OCI-M1 (cell line): ENCODE measurements at places on chromosomes 2 and 18.

GRCh38 chr2:111017034-111017622 lies 103.6 kb upstream of the BCL2L11 start:
- DNase-seq = no peak

DNA sequence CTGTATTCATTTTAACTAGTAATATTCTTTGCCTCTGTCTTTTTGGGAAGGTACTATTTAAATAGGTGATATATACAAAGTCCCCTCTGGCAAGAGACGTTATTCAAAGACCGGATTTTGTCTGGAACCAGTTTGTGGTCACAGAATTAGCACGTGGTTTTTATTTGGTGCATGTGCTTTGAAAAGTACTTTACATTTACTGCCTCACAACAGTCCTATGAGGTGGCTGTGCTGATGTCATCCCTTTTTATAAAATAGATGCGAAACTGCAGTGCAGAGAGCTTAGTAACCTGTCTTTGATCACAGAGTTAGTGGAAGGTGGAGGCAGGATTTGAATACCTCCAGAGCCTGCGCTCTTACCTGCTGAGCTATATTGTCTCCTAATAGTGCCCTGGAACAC lies 4.0 kb downstream of the LPIN1 start:
- no peak for DNase-seq

DNA sequence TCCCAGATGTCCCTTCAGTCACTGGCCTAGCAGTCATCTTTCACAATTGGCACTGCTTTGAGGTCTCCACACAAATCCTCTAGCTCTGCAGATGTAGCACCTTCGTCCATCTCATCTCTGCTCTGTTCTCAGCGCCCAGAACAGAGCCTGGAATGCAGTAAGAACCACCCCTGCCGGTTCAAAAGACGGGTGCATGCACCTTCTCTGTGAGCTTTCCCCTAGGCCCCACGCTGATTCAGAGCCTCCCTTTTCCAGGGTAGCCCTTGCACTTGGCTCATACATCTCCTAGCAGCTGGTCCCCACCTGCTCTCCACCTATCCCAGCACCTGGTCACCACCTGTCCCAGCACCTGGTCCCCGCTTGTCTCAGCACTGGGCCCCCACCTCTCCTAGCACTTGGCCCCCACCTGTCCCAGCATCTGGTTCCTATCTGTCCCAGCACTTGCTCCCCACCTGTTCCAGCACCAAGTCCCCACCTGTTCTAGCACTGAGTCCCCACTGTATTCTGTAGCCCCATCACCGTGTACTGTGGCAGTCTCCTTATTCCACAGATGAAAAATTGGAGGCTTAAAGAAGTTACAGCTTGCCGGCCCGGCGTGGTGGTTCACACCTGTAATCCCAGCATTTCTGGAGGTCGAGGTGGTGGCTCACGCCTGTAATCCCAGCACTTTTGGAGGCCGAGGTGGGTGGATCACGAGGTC lies 4.7 kb upstream of the KCNF1 start:
- DNase-seq = no peak

GRCh38 chr18:77141401-77142118 lies 9.0 kb upstream of the MBP start:
- DNase-seq = peak; percentile 5

DNA sequence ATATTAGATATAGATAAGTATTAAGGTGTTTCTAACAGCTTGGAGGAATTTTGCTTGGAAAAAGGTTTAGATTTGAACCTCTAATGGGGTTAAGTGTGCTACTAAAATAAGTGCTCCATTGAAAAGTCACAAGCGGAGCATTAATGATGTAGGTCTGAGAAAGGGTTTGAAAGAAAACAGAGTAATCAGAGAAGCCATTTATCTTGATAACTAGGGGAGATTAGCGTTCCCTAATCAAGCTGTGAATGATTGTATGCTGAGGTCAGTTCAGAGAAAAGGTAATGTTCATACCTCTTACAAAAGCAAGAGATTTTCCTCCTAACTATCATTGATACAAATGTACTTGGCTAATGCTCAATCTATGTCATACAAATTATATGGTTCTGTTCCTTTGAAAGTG lies 1.5 kb downstream of the ARHGAP25 start:
- no peak for DNase-seq

GRCh38 chr2:47568164-47568850 lies 165.4 kb downstream of the MSH2 start:
- DNase-seq = peak; percentile 17

DNA sequence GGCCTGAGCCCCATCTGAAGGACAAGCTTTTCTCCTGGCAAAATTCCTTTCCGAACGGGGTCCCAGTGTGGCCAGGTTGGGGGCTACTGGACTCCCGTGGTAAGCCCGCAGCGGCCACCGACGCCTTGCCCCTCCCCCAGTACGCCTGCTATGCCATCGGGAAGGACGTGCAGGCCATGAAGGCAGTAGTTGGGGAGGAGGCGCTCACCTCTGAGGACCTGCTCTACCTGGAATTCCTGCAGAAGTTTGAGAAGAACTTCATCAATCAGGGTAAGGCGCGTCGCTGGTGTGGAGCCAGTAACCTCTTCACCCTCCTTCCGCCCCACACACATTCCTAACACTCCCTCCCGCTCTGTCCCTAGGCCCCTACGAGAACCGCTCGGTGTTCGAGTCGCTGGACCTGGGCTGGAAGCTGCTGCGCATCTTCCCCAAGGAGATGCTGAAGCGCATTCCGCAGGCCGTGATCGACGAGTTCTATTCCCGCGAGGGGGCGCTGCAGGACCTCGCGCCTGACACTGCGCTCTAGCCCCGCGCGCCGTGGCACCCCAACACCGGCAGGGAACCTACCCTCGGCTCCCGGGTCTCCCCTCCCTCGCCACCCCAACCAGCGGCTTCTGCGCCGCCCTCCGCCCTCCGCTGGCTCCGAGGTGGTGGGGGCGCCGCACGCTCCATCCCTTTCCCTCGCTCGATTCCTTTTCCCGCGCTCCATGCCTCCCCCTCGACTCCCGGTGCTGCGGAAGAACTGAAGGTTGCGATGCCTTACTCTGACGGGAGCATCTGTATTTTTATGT lies 13.6 kb upstream of the ANKRD53 start:
- DNase-seq = peak; percentile 73

- no peak for DNase-seq
Measured at GRCh38 chr2:120476141-120476540, 130.2 kb downstream of the INHBB start.

GRCh38 chr2:228541789-228542188 lies 360.3 kb upstream of the SPHKAP start:
- DNase-seq = no peak

GRCh38 chr2:7020059-7020458 lies 102.8 kb downstream of the RNF144A start:
- no peak for DNase-seq

GRCh38 chr18:65227970-65228369 lies 522.8 kb upstream of the CDH7 start:
- peak; percentile 20 for DNase-seq

DNA sequence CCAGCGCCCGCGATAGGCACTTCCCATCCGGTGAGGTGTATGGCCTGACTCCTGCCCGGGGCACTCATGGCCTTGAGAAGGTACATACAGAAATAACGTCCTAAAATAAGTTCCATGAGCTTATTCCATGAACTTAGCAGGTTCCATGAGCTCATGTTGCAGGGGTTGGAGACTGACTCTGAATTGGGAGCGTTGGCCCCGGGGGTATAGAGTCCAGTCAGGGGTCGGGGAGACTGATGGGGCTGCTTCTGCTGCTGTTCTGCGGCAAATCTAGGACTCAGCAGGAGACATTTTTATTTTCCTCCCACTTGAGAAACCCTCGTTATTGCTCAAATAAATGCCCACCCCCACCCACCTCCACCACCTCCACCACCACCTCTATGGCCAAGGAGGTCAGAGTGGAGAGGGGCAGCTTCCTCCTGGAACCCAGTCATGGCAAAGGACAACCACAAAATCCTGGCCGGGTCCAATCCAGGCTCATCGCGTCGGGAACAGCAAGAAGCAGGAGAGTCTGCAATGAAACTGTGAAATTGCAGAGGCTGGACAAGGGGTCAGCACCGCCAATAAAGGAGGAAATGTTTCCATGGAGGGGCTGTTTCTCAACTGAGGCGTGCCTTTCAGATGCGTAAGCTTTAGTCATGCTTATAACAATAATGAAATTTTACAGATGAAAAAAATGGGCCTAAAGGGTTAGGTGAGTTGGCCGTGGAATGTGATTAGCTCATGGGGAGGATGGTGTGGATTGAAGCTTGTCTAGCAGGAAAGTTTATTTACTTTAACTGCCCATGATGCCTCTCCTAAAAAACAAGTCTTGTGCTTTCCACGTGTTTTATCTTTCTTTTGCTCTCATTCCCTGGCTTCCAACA lies 136.6 kb upstream of the ALKAL2 start:
- DNase-seq = no peak

DNA sequence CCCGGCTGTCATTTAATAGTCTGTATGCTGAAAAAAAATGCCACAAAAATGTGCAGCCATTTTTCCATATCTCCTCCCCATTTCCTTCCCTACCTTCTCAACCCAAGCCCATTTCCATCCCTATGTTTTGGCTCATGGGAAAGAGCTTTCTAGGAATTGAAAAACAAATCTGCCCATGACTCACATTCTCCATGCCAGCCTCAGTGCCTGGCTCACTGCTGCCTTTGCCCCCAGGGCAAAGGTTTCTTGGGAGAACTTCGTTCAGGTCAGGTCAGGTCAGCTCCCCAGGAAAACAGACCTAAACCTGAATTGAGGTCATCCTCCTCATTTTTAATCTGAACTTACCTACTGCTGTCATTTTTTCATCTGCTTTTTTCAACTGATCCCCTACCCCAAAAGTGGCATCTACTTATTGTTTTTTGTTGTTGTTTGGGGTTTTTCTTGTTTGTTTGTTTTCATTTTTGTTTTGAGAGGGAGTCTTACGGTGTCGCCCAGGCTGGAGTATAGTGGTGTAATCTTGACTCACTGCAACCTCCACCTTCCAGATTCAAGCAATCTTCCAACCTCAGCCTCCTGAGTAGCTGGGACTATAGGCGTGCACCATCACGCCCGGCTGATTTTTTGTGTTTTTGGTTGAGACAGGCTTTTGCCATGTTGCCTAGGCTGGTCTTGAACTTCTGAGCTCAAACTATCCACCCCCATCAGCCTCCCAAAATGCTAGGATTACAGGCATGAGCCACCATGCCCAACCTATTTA lies 66.7 kb downstream of the FECH start:
- no peak for DNase-seq

DNA sequence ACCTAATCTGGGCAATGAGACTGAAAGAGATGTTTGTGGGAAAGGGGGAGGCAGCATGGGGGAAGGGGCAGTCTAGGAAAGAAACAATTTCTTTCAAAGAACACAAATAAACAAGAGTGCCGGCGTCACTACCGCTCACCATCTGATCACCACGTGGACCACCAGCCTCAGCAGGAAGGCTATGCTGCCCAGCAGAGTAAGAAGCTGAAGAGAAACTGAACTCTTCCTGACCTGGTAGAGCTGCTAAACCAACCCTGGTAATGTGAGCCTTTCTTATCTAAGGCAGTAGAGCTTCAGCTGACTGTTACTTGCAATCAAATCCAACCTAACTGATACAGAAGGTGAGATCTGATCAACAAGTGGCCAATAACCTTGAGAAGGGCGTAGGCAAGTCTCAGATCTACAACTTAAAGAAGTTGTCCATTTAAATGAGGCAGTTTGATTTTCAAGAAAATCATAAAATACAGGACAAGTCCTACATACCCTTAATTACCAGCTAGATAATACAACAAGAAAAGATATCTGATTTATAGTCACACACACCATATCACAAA lies 44.2 kb upstream of the SPTBN1 start:
- DNase-seq = no peak

DNA sequence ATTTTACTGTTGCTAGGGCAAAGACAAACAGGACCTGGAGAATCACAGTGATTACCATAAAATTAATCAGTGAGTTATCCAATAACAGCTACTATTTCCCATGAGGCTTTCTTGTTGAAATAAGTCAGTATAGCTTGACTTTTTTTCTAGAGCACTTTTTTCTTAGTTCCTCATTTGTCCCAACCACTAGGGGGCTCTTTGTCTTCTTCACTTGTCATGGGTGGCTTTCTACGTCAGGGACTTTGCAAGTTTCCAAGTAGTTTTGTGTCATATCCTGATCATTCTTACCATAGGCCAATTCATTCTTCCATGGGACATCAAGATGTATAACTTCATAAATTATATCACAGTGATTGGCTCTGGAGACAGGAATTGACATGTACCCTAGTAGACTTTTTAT lies 1019.6 kb upstream of the PIK3C3 start:
- peak; percentile 80 for DNase-seq

- peak; percentile 85 for DNase-seq
Measured at GRCh38 chr2:32264422-32265105, at the start of gene NLRC4. Gene NLRC4 (minus strand): TSS chr2:32264886. CDS start chr2:32256775, 8,111 bp downstream.

DNA sequence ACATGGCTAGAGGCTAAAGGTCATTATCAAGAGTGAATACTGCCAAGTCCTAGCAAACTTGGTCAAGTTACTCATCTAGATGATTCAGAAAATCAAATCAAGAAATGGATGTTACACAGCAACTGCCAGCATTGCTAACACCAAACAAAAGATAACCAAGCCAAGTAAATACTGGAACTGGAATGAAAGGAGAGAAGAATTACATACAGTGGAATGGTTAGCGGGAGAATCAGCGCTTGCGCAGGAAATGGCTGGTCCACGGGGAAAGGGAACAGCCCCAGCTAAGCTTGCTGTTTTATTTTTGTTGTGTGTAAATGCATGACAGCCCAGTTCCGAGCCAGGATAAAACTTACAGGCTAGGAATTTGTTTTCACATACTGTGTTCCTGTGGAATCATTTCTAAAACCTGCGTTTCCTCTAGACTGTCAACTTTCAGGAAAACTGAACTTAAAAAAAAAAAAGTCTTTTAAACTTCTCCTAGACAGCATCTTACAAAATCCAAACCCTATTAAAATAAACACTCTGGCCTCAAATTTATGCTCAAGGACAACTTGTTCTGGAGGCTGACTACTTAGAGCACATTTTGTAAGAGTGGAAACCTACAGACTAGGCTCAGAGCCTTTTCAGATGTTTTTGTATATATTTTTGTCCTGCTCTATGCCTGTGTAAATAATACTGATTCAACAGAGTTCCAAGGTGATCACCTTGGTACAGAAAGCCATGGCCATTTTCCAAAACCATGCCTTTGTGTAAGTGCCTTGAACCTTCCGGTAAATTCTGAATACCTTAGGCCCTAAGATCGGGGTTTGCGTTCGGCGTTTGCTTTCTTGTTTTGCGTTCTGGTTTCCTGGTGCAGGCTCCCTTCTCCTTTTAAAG lies 30.7 kb upstream of the TXNDC2 start:
- DNase-seq = no peak

- peak; percentile 75 for DNase-seq
Measured at GRCh38 chr2:223601932-223602666, at the start of gene SCG2. Gene SCG2 (minus strand): TSS chr2:223602361. CDS start chr2:223599282, 3,079 bp downstream.

- no peak for DNase-seq
Measured at GRCh38 chr18:59143441-59143840, 3.8 kb downstream of the SEC11C start.
